ENCODE measurements at places on chromosomes 3 and 15.

GRCh38 chr15:56017920-56018319 lies 24.5 kb upstream of the NEDD4 start:
- no peak for DNase-seq

- no peak for DNase-seq
Measured at GRCh38 chr3:196694202-196694638, 17.8 kb downstream of the CEP19 start.

GRCh38 chr3:78343221-78343620 lies 1303.3 kb downstream of the ROBO2 start:
- DNase-seq, result no peak

DNA sequence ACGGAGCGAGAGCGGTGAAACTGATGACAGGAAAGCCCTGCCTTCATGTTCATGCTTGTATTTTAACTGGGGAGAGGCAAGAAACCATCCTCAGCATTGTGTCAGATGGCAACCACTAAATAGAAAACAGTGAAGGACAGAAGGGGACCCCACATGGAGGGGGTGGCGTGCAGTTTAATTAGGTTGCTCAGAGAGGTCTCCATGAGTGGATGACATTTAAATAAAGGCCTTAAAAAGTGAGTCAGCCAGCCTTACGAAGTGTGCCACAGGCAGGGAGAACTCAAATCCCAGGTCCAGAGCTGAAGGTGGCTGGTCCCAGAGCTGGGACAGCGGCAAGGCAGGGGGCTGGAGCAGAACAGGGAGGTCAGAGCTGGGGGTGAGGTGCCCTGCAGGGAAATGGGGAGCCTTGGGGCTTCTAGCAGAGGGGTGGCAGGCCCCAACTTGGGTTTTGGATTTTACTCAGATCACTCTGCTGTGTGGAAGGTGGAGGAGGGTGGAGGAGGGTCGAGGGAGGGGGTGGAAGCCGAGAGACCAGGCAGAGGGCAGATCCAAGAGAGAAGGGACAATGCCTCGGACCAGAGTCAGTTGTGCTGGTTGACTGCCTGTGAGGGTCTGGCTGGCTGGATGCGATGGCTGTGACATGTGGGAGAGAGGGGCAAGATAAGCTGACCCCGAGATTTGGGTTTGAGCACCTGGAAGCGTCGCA lies 73.7 kb downstream of the KLF13 start:
- no peak for DNase-seq

- no peak for DNase-seq
Measured at GRCh38 chr3:54004335-54004734, 112.7 kb upstream of the SELENOK start.

DNA sequence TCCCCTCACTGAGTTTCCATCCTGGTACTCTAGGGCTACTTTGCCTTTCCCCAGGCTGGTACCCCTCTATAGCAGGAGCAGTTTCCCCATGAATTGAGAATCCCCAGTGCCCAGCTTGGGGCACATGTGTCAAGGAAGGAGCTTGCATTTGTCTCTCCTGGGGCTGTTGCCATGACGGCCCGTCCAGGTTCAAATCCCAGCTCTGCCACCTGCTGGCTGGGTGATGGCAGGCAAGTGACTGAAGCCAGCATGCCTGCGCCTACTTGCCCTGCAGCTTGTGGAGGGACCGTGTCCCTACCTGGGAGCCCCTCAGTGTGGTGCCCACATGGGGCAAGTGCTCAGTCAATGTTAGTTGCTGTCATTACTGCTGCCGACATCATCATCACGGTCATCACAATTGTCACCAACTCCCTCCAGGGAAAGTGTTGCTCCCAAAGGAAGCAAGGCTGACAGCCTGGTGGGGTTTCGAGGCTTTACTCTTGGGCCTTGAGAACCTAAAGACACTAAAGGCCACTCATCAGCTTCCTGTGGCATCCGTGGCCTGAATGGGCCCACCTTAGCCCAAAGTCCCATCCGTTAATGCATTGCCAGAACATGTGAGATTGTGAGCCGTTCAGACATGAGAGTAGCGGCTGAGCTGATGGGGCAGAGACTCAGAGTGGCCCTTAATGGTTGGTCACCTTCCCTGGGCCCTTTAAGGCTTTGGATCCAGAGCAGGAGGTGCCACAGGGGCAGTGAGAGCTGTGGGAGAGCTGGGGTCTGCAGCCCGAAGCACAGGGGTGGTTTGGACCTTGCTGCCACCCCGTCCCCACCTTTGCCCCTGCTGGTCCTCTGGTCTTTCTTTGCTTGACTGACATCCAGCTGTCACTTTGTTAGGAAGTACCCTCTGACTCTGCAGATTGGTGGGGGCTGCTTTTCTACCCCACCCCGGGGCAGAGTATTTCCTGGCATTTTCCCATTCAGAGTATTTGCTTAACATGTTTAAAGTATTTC lies 144.4 kb downstream of the DNAJB8 start:
- peak; percentile 6 for DNase-seq

GRCh38 chr3:138063416-138063815 lies 52.0 kb downstream of the DZIP1L start:
- no peak for DNase-seq

- no peak for DNase-seq
Measured at GRCh38 chr3:109059264-109059663, 58.7 kb downstream of the MORC1 start.

All from activated CD8-positive, alpha-beta memory T cell treated with anti-CD3 and anti-CD28 coated beads for 4 hours (primary cell).